Non-pigmented ciliary epithelial cell (primary cell): ENCODE measurements at places on chromosomes 12 and 14.

GRCh38 chr12:23063206-23063605, 438.2 kb downstream of the ETNK1 start:
- no peak for DNase-seq

DNA sequence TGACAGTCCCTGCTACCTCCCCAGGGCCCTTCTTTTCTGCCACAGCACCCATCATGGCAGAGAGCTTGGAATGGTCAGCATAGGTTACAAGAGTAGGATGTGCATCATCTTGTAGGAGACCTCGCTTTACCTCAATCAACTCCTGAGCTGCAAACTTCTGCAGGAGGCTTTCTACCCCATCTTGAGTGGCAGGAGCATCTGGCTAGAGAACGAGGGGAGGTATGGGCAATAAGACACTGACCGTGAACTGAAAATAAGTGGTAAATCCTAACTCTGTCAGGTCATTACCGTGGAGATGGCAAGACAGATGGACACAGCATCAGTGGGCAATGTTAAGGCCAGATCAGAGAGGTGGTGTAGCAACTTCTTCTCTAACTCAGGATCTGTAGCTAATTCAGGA, 7.8 kb downstream of the METTL3 start:
- DNase-seq, result no peak

GRCh38 chr12:27426743-27427487, 19.6 kb upstream of the SMCO2 start:
- no peak for DNase-seq

DNA sequence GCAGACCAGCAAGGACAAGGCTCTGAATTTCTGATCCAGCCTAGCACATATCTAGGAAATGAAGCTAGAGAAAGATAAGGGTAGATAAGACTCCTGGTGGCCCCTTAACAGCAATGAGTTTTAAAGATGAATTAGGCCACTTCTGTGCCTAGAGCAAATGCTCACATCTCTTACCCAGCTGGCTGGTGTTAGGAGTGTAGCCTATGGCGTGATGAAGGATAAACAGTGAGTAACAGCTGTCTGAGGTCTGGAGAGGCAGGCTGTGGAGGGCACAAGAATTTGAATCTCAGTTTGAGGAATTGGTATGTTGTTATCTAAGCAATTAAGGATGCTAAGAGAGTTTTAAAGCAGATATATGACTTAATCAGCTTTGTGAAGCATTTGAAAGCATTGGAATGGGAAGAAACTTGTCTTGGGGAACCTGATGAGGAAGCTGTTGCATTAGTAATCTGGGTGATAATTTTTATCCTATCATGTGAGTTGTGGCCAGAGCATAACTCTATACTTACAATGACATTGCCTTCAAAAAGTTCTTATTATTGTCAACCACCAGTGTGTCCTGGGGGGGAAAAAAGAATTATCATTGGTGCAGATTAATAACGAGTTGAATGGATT, 161.8 kb downstream of the SRGAP1 start:
- peak; percentile 58 for DNase-seq

DNA sequence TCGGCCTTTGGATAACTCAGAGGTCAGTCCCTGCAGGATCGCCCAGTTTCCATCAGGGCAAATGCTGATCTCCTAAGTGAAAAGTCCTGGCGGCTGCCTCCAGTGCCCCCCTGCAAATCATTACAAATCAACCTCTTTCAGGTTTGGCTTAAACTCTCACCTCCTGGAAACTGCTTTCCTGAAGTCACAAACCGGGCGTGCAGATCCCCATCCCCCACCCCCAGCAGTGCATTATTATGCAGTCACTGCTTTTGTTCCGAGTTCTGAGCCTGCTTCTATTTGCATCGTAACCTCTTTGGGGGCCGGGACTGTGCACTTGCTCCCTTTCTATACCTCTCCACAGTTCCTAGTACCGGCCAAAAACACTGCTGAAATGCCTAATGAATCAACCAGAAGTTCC, at the start of gene USP44:
Gene USP44 (minus strand): TSS at position 172 of the 400 bp plus-strand sequence. CDS start 17,220 bp downstream, outside the sequence.
- no peak for DNase-seq

- DNase-seq, result no peak
Observed at GRCh38 chr12:47557386-47557785, 148.4 kb downstream of the RPAP3 start.

GRCh38 chr14:55893705-55894104, 224.5 kb upstream of the PELI2 start:
- no peak for DNase-seq

GRCh38 chr14:76882651-76883050, 56.4 kb downstream of the LRRC74A start:
- no peak for DNase-seq

DNA sequence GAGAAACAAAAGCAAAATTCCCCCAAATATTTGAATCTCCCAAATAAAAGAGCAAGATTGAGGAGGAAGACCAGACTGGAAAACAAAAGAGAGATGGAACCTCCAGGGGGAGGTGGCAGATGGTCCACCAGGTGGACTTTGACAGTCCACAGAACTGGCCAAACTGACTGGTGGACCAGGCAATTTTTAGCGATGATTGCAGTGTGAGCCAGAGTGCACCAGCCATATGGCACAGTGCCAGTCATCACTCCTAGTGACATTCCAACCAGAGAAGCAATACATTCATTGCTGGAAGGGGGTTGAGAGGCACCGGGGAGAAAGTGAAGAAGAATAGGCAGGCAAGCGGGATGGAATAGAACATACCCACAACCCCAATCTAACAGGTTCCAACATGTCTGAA, 182.9 kb downstream of the EXOC5 start:
- no peak for DNase-seq

GRCh38 chr12:89844539-89844938, 135.9 kb upstream of the ATP2B1 start:
- no peak for DNase-seq

GRCh38 chr12:120844297-120844696, 59.9 kb downstream of the SPPL3 start:
- no peak for DNase-seq

- DNase-seq, result no peak
Observed at GRCh38 chr12:77124767-77125166, 59.4 kb upstream of the E2F7 start.

GRCh38 chr12:108047071-108047550, 82.0 kb upstream of the WSCD2 start:
- DNase-seq, result no peak

GRCh38 chr12:29211696-29212095, 62.6 kb downstream of the FAR2 start:
- DNase-seq, result no peak

GRCh38 chr14:51653775-51654532, 2.2 kb downstream of the FRMD6 start:
- no peak for DNase-seq

DNA sequence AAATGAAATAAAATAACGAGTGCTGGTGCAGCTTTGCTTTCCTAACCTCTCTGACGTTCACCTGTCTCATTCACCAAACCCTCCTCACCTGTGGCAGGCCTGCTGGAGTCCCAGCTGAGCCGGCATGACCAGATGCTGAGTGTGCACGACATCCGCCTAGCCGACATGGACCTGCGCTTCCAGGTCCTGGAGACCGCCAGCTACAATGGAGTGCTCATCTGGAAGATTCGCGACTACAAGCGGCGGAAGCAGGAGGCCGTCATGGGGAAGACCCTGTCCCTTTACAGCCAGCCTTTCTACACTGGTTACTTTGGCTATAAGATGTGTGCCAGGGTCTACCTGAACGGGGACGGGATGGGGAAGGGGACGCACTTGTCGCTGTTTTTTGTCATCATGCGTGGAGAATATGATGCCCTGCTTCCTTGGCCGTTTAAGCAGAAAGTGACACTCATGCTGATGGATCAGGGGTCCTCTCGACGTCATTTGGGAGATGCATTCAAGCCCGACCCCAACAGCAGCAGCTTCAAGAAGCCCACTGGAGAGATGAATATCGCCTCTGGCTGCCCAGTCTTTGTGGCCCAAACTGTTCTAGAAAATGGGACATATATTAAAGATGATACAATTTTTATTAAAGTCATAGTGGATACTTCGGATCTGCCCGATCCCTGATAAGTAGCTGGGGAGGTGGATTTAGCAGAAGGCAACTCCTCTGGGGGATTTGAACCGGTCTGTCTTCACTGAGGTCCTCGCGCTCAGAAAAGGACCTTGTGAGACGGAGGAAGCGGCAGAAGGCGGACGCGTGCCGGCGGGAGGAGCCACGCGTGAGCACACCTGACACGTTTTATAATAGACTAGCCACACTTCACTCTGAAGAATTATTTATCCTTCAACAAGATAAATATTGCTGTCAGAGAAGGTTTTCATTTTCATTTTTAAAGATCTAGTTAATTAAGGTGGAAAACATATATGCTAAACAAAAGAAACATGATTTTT, 17.1 kb upstream of the AMN start:
- no peak for DNase-seq

DNA sequence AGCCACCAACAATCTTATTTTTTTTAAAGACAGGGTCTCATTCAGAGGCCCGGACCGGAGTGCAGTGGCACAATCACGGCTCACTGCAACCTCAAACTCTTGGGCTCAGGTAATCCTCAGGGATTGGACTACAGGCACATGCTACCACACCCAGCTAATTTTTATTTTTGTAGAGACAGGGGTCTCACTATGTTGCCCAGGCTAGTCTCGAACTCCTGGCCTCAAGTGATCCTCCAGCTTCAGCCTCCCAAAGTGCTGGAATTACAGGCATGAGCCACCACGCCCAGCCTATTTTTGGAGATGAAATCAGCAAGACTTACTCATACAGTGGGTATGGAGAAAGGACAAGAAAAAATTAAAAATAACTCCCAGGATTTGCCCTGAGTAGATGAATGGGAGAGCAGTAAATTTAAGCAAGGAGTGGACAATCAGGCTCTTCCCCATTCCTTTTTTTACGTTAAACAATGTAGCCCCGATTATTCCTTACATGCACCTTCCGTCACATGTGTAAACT, 13.2 kb downstream of the FMNL3 start:
- DNase-seq, result no peak

DNA sequence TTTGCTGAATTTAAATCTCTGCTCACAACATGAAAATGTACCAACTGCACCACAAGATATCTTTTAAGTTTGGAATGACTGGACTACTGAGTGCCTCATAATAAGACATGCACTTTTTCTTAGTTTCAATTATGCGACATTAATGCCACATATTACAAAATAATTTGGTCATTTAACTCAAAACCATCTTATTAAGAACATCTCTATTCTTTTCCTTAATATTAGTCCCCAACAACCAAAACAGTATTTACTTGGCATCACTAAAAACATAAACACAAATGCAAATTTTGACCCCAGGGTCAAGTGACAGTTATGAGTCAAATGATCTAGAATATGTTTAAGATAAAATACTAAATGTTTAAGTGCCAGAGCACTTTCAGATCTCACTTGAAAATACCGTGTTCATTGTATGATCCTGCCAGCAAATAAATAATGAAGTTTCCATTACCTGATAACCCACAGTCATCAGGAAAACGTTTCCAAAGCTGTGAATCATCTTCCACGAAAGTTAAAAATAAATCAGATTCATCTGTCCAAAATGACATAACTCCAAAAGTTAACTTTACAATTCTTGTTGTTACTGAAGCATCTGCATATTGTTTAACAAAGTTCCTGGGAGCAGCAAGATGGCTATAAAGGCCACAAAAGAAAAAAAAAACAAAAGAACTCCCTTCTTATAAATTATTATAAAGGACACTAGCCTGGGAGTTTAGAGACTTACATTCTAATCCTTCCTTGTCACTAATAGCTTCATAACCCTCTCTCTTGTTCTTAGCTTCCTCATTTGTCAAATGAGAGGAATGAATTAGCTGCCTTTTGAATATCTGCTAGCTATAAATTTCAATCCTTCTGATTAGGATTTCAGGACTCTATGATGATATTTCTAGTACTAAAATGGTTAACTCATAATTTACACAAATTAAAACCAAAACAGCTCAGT, 30.5 kb upstream of the AP4S1 start:
- DNase-seq, result no peak

DNA sequence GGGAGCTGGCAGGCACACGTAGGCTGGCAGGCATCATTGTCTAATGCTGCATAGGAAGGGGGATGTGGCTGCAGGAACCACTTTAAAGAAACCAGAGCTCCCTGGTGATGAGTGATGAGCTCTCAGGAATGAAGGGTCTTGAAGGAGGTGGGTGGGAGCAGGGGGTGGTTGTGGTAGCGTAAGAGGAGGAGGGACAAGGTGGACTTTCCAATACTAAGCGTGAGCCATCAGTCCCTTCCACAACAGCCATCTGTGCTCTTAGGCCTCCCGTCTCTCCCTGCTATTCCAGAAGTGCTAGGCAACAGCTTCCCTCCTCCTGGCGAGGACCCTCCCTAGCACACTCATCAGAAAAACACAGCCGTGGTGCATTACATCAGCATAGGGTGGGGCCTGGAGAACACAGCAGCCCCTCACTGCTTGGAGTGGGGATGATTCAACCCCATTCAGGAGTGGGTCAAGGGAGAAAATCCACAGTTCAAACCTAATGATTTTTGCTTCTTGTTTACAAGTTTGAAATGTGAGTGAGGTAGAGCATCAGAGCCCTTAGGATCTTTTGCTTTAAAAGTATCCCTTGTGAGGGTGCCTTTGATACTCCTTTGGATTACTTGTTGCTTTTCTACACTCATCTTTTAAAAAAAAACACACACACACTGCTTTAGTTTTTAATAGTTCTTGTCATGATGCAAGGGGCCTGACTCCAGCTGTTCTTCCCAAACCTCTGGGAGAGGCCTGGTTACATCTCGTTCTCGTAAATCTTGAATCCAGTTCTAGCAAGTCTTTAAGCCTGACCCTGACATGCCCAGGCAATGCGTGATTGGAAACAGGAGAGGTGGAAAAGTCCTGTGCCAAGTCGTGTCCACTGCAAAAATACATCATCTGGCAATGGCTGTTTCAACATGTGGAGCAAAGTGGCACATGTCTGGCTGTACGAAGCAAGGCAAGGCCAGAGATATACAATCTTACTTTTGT, 356.4 kb upstream of the DDHD1 start:
- DNase-seq, result no peak

GRCh38 chr12:94062796-94063635, 85.4 kb upstream of the PLXNC1 start:
- no peak for DNase-seq

- DNase-seq, result no peak
Observed at GRCh38 chr14:76924371-76925096, 98.3 kb downstream of the LRRC74A start.

GRCh38 chr12:112992541-112993398, 14.5 kb downstream of the OAS2 start:
- DNase-seq, result peak; percentile 18

GRCh38 chr12:124518051-124518932, 49.1 kb downstream of the NCOR2 start:
- peak; percentile 98 for DNase-seq

DNA sequence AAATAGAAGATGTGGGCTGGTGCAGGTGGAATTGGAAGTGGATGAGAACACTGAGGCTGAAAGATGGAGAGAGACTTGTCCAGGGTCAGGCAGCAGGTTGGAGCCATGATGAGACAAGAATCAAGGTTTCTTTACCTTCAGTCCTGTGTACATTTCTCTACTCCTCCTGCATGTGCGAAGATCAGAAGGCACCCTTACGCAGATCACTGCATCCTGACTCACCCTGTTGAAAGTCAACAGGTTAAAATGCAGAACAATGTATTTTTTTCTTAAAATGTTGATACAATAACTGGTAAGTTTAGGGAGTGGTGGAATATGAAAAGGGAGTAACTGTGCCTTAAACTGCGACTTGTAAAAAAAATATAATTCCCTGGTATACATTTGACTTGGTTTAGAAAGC, 47.8 kb downstream of the TESPA1 start:
- no peak for DNase-seq
